Natural killer cell (primary cell): ENCODE measurements at places on chromosomes 16 and 17. TPM values are rescaled to one million over a fixed set of nuclear protein-coding genes. Genes with fewer than 3 reads are reported as not detected.

GRCh38 chr16:21656795-21657768, 4.7 kb upstream of the IGSF6 start:
- DNase-seq, result no peak

- no peak for DNase-seq
Measured at GRCh38 chr17:81522491-81523401, 5.4 kb upstream of the FSCN2 start.

- DNase-seq, result no peak
Measured at GRCh38 chr16:20676268-20676825, 21.1 kb downstream of the ACSM1 start.

- no peak for DNase-seq
Measured at GRCh38 chr17:11330826-11331225, 89.8 kb downstream of the SHISA6 start.

Gene SECTM1
- 3.6 TPM for total RNA-seq

- DNase-seq, result no peak
Measured at GRCh38 chr16:87446479-87446878, 46.3 kb downstream of the ZCCHC14 start.

DNA sequence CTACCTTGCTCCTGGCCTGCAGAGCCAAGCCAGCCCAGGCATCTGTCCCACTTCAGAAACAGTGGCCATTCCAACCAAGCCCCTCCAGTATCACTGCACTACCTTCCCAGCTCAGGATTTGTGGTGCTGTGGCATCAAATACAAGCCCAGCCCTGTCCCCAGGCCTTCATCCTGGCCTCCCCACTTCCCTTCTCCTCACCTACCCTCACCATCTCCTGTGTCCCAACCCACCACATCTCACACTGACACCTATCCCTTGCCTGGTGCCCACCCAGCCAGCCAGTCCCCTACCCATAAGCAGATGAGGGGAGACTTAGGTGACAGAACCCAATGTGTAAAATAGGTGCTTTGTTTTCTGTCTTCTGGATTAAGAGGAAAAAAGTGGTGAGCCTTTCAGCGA, 66.0 kb upstream of the CDH5 start:
- DNase-seq, result no peak

Gene ARL5C
- total RNA-seq, result not detected

Gene CHST4
- total RNA-seq, result not detected

GRCh38 chr16:87976665-87977064, 25.4 kb downstream of the BANP start:
- DNase-seq, result no peak

Gene TUBG2
- total RNA-seq, result 9.6 TPM
